ENCODE measurements at places on chromosomes 1 and 21.
A peak's percentile ranks its signal among the peaks of the same experiment; 100 is the strongest.

DNA sequence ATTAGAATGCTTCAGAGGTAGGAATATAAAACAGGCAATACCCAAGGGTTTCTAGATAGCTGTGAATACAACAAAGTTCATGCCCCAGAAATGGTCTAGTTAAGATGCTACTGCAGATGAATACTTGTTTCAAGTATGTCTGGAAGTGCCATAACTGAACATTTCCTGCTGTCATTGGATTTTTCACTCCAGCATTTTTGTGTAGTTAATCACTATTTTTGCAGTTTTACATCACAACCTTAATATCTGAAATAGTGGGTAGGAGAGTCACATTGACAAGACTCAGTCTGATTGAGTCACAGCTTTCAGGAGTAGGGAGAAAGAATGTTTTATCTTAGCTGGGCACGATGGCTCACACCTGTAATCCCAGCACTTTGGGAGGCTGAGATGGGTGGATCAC lies 126.4 kb upstream of the C1orf21 start:
- DNase-seq: no peak

DNA sequence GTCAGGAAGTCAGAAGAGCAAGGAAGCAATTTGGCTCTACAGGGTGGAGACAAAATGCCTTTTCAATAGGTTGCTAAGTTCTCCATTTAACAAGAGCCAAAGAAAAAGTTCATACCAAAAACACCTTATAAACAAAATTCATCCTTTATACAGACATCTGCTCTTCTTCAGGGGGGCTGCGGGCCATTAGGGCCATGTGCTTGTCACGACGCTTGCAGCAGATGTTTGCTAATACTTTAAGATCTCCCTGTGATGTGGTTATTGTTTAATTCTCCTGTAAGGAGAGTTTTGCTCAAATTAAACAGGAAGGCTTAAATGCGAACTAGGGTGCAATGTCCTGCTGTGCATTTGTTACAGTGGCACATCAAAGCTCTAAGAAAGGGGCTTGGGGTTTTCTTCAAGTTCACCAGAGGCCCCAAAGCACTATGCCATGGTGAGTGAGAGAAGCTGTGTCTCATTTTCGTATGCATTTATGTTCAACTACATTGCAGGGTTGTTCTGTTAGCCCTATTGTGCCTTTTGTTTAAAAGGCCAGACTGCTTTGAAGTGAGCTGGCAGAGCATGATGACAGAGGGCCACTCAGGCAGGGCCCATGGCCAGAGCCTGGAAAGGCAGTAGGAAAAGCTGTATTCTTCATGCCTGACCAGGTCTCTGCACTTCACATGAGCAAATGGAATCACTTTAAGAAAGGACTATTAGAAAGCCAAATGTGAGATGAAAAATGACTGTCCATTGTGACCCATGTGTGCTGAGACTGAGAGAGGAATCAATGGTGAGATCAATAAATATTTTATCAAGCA lies 24.8 kb upstream of the NTPCR start:
- no peak for DNase-seq

DNA sequence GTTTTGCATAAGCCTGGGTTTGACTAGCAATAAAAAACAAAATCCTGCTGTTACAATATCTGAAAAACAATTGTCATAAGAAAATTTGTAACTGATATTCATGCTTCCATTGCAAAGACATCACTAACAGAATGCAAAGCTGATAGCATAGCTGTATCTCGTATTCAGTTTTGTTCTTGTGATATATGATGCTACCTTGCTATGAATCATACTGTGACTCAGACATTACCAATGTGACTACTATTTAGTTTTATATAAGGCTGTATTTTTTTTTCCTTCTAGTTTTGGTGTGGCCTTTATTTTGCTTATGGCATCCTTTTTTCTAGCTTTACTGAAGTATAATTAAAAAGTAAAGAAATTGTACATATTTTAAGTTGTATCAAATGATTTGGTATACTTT lies 1381.8 kb downstream of the MRPL39 start:
- DNase-seq: no peak

DNA sequence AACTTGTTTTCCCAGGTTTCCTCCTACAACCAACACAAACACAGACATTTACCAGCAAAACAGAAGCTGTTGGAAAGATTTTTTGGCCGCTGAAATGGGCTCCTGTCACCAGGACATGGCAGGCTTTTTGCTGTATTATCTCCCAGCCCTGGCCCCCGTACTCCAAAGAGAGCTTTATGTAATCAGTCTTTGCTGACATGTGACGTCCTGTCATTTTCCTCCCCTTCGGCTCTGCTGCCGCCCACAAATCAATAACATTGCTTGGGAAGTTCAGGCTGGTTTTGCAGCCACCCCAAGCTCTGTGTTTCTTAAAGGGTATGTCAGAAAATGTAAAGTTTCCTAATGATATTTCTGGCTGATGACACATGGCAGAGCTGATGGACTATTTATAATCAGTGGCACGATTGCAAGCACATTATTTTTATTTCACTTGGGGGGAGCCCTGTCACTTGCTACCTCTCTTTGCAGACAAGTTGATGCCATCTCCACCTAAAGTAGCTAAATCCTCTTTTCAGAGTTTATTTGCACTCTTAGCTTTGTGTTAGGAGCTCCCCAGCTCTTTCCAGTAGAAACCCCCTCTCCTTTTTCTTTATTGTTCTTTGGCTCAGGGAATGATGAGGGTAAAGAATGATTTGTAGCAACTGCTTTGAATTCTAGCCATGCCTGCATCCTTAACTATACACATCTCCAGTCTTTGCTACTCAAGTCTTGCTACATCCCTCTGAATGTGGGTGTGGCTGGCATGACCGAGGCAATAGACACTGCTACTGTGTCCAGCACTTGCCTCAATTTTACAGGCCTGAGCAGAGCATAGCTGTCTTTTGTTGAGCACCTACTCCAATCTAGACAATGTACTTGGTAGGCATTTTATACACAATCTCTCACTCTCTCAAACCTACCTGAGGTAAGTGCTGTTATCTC lies 67.3 kb downstream of the ELAVL4 start:
- DNase-seq: no peak

GRCh38 chr1:197515421-197515820 lies 247.4 kb downstream of the CRB1 start:
- no peak for DNase-seq

- DNase-seq: peak; percentile 69
Measured at GRCh38 chr1:230230948-230231773, 164.1 kb downstream of the GALNT2 start.

- DNase-seq: no peak
Measured at GRCh38 chr1:66535061-66535460, 1.1 kb downstream of the SGIP1 start.

- DNase-seq: peak; percentile 56
Measured at GRCh38 chr21:44556879-44557278, 1.7 kb downstream of the KRTAP10-3 start.

- DNase-seq: peak; percentile 14
Measured at GRCh38 chr1:163730411-163730821, 408.7 kb downstream of the NUF2 start.

- no peak for DNase-seq
Measured at GRCh38 chr1:229164348-229164747, 106.6 kb upstream of the RAB4A start.

DNA sequence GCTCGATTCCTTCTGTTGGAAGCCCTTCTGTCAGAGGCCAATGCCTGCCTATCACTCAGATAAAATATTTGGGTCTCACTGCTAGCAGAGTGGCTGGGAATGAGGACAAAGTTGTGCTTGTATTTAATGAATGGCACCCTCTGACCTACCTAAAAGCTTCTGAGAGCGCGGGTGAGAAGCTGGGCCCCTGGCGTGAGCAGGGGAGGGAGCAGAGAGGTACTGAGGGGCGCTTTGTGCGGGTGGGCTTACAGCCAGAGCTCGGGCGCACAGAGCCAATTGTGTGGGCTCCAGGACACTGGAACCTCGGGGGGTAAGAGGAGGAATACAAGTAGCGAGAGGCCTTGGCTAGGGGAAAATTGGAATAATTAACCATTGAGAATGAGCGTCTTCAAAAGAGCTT lies 32.3 kb downstream of the PCAT6 start:
- no peak for DNase-seq

- DNase-seq: no peak
Measured at GRCh38 chr1:117607471-117607870, 1.6 kb downstream of the TENT5C start.

DNA sequence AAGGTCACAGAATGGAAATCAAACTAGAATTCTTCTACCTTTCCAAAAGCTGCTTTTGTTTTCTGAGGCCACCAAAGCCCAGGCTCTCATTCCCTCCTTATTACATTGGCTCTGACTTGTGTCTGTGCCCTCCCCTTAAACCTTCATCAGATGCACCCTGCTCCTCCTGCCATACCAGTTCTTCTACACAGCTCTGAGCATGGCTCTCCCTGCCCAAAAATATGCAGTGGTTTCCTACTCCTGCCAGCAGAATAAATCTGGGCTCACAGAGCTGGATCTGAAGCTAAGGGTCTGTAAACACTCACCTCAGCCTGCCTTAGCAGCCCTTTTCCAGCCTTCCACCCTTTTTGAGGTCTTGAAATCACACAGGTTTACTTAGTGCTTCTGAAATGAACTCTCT lies 55.0 kb downstream of the TTC3 start:
- DNase-seq: no peak

- DNase-seq: no peak
Measured at GRCh38 chr1:12433323-12434053, 184.5 kb downstream of the DHRS3 start.

DNA sequence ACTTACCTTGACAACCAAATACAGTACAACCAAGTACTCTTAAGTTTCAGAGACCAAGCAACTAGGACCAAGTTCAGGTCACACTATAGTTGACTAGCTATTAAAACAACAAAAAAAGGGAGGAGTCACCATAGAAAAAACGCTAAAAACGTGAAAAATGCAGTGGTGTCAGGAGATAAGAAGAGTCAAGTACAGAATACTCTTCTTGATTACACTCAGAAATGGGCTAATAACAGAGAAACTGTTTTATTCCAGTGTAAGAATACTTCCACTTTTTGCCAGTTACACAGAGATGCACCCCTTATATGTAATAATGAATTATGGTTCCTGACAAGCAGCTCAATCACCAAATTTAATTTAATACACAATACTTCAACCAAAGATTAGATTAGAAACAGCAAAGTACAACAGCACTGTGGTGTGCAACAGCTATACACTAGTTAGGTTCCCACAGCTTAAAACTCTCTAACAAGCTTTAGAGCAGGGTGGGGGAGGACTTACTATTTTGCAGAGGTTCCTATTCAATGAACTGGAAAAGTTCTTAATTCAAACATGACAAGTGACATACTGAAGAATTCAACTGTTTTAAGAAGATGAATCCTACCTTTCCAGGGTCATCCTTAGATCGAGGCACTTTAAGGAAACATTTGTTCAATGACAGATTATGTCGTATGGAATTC lies 70.4 kb downstream of the FOXJ3 start:
- no peak for DNase-seq

DNA sequence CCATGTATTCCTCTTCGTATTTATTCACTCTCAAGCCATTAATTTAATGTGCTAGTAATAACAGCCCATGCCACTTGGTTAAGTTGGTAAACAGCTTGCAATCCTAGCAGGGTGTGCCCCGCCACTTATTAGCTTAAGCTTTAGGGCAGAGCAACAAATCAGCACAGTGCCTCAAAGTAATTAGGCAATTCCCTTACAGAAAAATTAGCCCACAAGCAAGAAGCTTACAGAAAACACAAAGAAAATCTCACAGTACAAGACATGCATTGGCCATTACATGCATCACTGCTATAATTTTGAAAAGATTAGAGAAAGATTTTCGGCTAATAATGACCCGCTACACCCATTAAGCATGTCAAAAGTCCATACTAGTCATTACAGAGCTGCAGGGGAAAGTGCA lies 47.6 kb downstream of the TGFB2 start:
- DNase-seq: peak; percentile 55

- no peak for DNase-seq
Measured at GRCh38 chr1:87853576-87854351, 525.1 kb downstream of the LMO4 start.

- DNase-seq: no peak
Measured at GRCh38 chr1:39501666-39502065, 10.2 kb downstream of the BMP8A start.

DNA sequence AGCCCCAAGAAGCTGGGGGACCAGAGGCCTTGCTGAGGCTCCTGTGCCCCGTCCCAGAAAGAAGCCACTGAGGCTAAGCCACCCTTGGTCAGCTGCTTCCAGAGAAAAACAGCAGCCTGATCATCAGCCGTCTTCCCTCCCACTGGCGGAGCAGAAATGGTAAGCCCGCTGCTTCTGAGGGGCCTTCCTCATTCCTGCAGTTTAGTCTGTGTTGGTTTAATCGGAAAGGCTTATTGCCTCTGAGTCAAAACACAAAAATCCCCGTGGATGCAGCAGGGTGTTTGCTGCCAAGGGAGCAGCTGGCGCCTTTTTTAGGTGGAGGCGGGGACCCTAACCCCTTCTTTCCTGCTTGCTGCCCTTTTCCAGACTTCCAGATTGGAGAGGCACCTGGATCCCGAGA lies 33.9 kb downstream of the SPSB1 start:
- DNase-seq: no peak

DNA sequence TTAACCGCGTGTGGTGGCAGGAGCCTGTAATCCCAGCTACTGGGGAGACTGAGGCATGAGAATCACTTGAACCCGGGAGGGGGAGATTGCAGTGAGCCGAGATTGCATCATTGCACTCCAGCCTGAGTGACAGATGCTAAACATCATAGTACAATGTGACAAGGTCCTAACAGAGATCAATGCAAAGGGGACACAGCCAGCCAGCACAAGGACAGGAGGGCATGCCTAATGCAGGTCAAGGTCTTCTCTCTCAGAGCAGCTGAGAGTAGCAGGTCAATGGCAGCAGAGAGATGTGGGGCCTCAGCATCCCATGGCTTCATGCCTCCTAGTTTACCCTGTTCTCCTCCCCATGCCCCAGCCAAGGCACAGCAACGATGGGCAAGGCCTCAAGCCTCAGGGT lies 3.0 kb upstream of the SMIM11 start:
- no peak for DNase-seq

DNA sequence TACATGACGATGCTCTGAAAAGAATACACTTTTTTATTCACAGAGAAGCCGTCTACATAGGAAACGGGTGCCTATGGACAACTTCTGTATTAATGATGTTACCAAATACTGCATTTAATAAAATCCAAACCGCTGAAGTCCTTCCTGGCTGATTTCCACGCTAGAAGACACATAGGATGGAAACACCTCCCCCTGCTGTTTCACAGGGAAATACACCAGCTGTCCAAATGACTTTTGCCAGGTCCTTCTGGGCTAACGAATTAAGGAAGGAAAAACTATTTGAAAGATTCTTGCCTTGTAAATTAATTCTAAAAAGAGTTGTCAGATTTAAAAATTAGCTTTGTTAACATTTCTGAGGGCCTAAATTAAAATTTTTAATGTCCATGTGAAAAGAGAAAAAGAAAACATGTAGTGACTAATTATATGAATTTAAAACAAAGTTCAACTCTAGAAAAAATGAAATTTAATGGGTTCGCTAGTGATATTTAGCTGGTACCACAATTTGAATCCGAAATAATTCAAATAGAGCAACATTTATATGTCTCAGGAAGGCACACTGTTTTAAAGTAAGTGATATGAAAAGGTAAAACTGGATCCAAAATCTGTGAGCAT lies 146.0 kb downstream of the RERE start:
- no peak for DNase-seq

Data from NCI-H774 (cell line).